Kidney glomerular epithelial cell (primary cell): ENCODE measurements at places on chromosomes 2 and 18.

DNA sequence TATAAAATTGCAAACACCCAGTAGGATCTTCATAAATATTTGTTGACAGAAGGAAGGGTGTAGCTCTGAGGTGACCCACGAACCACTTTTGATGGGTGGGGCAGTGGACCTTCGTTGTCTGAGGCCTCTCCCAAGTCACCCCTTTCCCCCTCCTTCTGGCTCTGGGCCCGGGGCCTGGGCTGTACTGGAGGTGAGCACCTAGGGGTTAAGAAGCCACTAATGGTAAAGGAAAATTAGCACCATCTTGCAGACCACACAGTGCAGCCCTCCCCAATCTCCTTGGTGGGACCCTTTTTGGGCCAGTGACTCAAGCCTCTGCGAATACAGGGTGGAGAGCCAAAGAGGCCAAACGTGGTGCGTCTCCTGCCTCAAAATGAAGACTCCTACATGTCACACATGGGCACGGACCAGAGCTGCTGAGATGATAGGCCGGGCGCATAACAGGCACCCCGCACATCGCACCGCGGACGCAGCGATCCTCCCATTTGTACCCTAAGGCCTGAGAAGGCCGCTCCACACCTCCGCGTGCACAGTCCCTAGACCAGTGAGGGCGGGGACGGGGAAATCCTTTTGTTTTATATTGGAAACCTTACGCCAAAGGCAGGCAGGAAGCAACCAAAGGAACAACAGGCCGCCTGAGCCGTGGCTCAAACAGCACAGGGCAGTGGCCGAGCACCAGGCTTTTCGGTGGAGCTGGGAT is 31.9 kb upstream of the ATP6V1B1 start:
- no peak for DNase-seq

- no peak for DNase-seq
Measured at GRCh38 chr2:37600735-37601134, 70.7 kb downstream of the CDC42EP3 start.

GRCh38 chr2:197190100-197190432 is 120.5 kb downstream of the ANKRD44 start:
- no peak for DNase-seq

DNA sequence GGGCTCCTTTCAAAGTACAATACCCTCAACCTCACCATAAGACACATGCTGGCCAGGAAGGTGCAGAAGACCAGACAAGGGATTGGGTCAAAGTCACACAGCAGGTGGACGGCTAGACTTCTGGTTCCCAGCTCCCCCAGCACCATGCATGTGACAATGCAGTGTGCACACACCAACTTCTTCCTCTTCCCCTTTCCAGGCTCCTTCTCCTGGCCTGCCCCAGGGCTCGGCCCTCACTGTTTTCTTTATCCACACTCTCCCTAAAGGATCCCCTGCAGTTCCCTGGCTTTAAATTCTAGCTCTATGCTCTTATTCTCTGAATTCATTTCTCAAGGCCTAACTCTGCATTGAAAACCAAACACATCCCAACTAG is 82.3 kb downstream of the LOXHD1 start:
- DNase-seq: no peak

DNA sequence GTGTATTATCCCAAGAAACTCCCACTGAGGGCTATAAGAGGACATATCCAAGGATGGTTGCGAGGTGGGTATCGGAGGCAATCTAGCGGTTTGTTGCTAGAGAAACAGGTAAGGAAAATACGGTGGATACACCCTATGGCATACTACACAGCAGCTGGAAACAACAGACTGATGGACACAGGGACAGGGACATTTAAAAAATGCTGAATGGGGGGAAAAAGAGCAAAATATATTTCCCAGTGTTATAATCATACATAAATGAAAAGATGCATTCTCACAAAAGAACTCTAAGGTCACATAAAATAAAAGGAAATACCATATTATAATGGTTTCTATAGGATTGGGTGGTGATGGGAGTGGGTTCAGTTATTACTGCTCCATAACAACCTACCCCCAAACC is 95.9 kb downstream of the SMC6 start:
- no peak for DNase-seq

DNA sequence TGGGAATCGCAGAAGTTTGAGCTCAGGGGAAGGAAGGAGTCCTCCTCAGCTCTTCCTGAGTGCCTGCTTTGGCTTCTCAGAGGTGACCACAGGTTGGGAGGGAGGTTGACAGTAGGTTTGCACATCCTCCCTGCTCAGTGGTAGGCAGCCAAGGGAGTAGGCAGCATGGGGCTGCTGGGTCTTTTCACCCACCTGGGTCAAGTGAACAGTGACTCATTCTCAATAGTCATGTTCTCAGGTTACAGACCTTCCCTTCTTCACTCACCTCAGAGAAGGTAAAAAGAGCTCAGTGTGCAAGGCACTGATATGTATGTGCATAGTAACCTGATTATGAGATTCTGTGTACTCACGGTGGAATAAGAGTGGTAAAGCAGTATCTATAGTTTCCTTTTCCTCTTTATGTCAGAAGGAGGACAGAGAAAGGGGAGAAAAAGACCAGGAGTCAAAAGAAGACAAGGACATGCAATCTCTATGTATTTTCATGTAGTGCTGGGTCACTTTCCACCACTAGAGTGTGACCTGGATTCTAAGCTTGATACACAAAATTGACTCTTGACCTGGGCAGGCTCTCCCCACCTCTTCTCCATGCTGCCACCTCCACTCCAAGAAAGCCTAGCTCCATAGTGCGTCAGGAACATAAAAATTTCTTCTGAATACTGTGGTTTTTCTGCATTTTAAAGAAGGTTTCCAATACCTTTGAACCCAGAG is 36.5 kb upstream of the ASNSD1 start:
- DNase-seq: no peak

DNA sequence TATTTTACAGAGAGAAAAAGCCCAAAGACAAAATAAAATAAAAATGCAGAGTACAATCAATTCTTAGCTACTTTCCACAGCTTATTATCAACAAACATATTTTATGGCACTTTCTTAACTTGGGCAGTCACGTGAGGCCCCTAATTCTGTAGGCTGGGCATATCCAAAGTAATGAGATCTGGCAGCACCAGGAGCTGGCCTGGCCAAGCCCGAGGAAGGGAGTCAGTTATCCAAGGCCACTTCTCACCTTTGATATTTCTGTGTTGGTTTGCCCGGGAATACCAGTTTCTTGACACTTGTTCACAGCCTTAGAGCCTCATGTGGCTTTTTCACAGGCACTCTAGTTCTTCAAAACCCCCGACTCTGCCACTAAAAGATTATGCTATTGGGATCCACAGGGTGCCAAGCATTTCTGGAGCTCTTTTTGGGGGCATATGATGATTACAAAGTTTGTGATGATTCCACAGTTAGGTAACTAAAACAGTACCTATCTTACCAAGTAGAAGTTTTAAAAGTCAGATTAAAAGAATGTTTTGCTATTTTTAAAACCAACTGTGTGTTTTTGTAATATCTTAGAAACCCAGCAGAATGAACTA is 90.4 kb downstream of the MEP1B start:
- DNase-seq: no peak

DNA sequence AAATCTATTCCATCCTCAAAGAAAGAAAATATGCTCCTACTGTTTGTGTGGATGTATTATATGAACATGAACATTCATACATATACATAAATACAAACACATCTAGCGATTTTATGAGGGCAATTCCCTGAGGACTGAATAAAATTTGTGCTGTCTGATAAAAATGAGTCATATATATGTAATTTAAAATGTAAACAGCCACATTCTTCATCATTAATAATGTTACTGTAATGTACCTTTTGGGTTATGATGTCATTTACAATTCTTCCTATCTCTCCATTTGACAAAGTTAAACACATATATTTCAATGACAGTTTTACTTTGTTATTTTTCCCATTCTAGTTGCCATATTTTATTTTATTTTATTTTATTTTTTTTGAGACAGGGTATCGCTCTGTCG is 91.3 kb upstream of the ZFP36L2 start:
- DNase-seq: no peak

DNA sequence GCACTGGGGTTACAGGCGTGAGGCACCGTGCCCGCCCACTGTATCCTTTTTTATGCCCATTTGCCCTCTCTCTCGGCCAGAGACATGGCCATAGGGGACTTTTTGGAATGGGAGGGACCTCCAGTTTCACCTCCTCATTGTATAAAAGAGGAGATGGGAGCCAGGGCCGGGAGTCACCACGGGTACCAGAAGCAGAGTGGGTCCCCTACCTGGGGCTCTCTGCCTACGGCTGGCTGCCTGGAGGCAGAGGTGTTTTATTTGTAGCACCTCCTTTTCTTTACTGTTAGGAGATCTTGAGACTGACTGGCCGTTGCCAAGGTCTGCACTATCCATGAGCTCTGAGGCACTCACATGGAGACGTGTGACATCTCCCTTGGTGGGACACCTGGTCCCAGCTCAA is 162.8 kb downstream of the LDLRAD4 start:
- DNase-seq: no peak

- no peak for DNase-seq
Measured at GRCh38 chr2:131010566-131010965, 82.7 kb downstream of the FAM168B start.

DNA sequence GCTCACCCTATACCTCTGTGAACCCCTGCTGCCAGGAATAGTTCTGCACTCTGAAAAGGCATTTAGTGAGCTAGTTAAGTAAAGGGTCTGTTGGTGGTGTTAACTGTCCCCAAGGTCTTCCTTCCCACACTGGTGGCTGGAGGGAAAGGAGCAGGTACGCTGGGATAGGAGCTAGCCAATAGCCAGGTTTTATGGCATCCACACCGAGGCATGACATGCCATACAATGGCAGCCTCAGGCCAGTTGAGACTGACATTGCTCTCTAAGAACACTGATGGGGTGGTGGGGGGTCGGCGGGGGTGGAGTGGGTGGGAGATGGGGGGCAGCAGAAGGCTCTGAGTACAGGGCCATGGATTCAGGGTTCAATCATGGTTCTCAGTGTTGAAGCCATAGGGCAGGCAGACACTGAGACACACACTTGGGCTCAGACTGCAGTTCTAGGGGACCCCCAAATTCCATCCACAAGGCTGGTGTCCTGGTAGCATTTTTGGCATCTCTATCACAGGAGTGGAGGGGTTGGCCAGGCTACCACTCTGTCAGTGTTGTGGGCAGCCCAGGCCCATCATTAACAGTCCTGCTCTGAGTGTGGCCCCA is 136.0 kb downstream of the CTIF start:
- DNase-seq: no peak

GRCh38 chr2:233055362-233055761 is 4.8 kb upstream of the INPP5D start:
- DNase-seq: no peak
